Hematopoietic multipotent progenitor cell treated with erythropoietin and hydrocortisone succinate and interleukin-3 and kit ligand, for 4 days (in vitro differentiated cells): ENCODE measurements at places on chromosomes 3 and 15.
A peak's percentile ranks its signal among the peaks of the same experiment; 100 is the strongest.

GRCh38 chr3:36678216-36679013 lies 85.9 kb downstream of the DCLK3 start:
- DNase-seq, result no peak

GRCh38 chr3:38047896-38048295 lies 8.9 kb downstream of the DLEC1 start:
- DNase-seq, result no peak

DNA sequence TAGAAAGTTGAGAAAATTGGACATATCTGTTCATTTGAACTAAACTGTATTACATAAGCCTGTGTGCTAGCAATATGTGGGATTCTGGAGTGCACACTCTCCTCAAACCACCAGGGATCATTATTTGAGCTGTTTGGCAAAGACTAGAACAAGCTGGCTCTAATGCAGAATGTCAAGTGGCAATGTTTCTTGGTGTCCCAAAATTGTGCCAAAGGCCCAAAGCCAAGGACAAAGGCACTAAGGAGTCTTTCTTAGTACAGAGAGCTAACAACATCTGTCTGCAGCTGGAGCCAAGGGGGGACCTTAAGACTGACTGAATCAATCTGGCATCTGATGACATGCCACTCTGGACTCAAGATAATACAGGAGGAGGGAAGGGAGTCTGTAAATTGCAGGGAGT lies 76.7 kb upstream of the STRIT1 start:
- no peak for DNase-seq

GRCh38 chr3:33060609-33061337 lies 36.2 kb downstream of the GLB1 start:
- DNase-seq, result no peak

- peak; percentile 78 for DNase-seq
Measured at GRCh38 chr3:58349792-58350626, 17.3 kb downstream of the PXK start.

- DNase-seq, result no peak
Measured at GRCh38 chr3:42805141-42805821, 991 bp upstream of the HIGD1A start.

- peak; percentile 16 for DNase-seq
Measured at GRCh38 chr3:33093847-33094246, 3.1 kb downstream of the GLB1 start.
